Thymus (tissue), 14 donors: ENCODE measurements at places on chromosomes 2 and 18. TPM values are rescaled to one million over a fixed set of nuclear protein-coding genes. Genes with fewer than 3 reads are reported as not detected.

- H3K4me3 ChIP-seq, result no peak overlapping the region
- no peak for DNase-seq
- H3K27ac ChIP-seq, result no peak overlapping the region
- no peaks in the 10 kb centered on the region for H3K4me1 ChIP-seq
These were observed 76.2 kb upstream of the STAM2 start for GRCh38 chr2:152251811-152252210.

GRCh38 chr18:11104307-11104706 lies 45.1 kb downstream of the PIEZO2 start:
- no peaks in the 10 kb centered on the region for H3K27me3 ChIP-seq
- H3K36me3 ChIP-seq, result no peaks in the 10 kb centered on the region
- no peak for DNase-seq
- no peak overlapping the region for H3K4me3 ChIP-seq
- no peaks in the 10 kb centered on the region for H3K4me1 ChIP-seq

DNA sequence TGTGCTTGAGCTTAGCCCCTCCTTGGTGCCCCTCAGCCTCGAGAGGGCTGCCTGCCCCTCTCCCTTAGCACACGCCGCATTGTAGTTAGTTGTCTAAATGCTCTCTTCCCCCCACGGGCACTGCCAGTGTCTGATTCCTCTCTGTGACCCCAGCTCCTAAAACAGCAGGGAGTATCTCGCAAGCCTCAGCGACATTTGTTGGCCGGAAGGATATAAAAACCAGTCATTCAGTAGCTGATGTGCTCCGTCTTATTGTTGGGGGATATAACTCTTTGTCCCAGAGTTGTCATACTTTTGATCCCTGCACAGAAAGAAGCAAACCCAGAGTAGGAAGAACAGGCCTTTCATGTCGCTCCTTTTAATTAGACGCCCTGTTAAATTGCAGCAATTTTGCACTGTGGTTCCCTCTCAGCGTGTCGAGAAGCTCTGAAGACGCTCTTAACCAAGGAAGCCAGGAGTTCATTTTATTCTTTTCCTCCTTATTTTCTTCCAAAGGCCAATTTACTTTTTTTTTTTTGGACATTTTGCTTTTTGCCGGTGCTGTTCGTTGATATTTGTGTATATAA lies 201.8 kb downstream of the KLHL29 start:
- H3K27me3 ChIP-seq, result peaks cover 31% of the 10 kb centered on the region
- H3K4me3 ChIP-seq, result no peak overlapping the region
- no peak overlapping the region for H3K27ac ChIP-seq
- DNase-seq, result no peak

- no peak for DNase-seq
- H3K27ac ChIP-seq, result no peak overlapping the region
- H3K4me1 ChIP-seq, result no peaks in the 10 kb centered on the region
- no peaks in the 10 kb centered on the region for H3K27me3 ChIP-seq
- H3K36me3 ChIP-seq, result no peaks in the 10 kb centered on the region
- no peak overlapping the region for H3K4me3 ChIP-seq
These were observed 74.8 kb downstream of the TXNL1 start for GRCh38 chr18:56563568-56563967.

GRCh38 chr18:21344860-21345259 lies 102.8 kb downstream of the GREB1L start:
- no peak for DNase-seq
- H3K27me3 ChIP-seq, result no peaks in the 10 kb centered on the region
- H3K4me3 ChIP-seq, result no peak overlapping the region
- no peaks in the 10 kb centered on the region for H3K4me1 ChIP-seq

GRCh38 chr2:217147818-217148217 lies 288.0 kb upstream of the TNP1 start:
- no peak for DNase-seq
- no peaks in the 10 kb centered on the region for H3K36me3 ChIP-seq
- no peaks in the 10 kb centered on the region for H3K27me3 ChIP-seq
- no peak overlapping the region for H3K27ac ChIP-seq
- H3K4me3 ChIP-seq, result no peak overlapping the region

DNA sequence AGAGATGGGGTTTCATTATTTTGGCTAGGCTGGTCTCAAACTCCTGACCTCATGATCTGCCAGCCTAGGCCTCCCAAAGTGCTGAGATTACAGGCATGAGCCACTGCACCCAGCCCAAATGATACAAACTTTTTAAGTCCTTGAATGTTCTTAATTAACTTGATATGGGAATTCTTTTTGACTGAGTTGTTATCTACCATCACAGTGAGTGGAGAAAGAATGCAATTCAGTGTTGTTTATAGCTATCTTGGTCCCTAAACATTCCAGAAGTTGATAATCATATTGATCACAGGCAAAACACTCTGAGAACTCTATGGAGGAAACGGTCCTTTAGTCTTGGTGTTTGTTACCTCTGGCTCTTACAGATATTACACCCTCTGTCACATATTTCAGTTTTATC lies 1072.5 kb downstream of the SUCLG1 start:
- no peak overlapping the region for H3K4me3 ChIP-seq
- DNase-seq, result no peak

DNA sequence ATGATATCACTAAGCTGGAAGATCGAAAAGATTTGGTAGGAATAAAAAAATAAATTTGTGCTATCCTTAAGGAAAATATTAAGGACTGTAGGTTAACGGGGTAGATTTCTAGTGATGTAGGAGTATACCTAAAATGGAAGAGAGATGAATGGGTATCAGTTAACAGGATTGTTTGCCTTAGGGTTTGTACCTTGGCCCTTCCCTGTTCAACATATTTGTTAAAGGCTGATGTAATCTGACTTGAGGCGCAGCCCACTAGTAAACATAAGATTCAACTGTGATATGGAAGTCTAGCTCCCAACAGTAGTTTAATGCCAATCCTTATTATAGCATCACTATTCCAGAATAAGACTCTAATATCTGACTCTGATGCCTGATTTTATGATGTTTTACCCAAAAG lies 685.2 kb downstream of the DCC start:
- no peak overlapping the region for H3K4me3 ChIP-seq
- H3K27me3 ChIP-seq, result no peaks in the 10 kb centered on the region
- no peak overlapping the region for H3K27ac ChIP-seq
- no peak for DNase-seq
- H3K36me3 ChIP-seq, result no peaks in the 10 kb centered on the region

GRCh38 chr2:149733936-149734685 lies 146.5 kb upstream of the MMADHC start:
- DNase-seq, result no peak
- H3K4me1 ChIP-seq, result no peaks in the 10 kb centered on the region
- H3K27ac ChIP-seq, result no peak overlapping the region
- H3K27me3 ChIP-seq, result no peaks in the 10 kb centered on the region
- no peak overlapping the region for H3K4me3 ChIP-seq
- no peaks in the 10 kb centered on the region for H3K36me3 ChIP-seq

GRCh38 chr2:241053576-241054251 lies 48.4 kb downstream of the MTERF4 start:
- no peak overlapping the region for H3K4me3 ChIP-seq
- H3K27ac ChIP-seq, result no peak overlapping the region
- no peaks in the 10 kb centered on the region for H3K36me3 ChIP-seq

- H3K27me3 ChIP-seq, result no peaks in the 10 kb centered on the region
- no peaks in the 10 kb centered on the region for H3K36me3 ChIP-seq
- H3K4me1 ChIP-seq, result no peaks in the 10 kb centered on the region
- no peak overlapping the region for H3K27ac ChIP-seq
- H3K4me3 ChIP-seq, result no peak overlapping the region
These were observed 64.0 kb downstream of the BOD1L2 start for GRCh38 chr18:57210716-57211411.

GRCh38 chr2:144443837-144444817 lies 75.8 kb downstream of the ZEB2 start:
- H3K27me3 ChIP-seq, result no peaks in the 10 kb centered on the region
- H3K27ac ChIP-seq, result no peak overlapping the region
- no peaks in the 10 kb centered on the region for H3K36me3 ChIP-seq
- no peak for DNase-seq
- no peaks in the 10 kb centered on the region for H3K4me1 ChIP-seq

- H3K4me3 ChIP-seq, result no peak overlapping the region
- no peaks in the 10 kb centered on the region for H3K4me1 ChIP-seq
- H3K27me3 ChIP-seq, result peaks cover 27% of the 10 kb centered on the region
- DNase-seq, result no peak
These were observed 42.1 kb upstream of the EVA1A start for GRCh38 chr2:75602724-75603342.

DNA sequence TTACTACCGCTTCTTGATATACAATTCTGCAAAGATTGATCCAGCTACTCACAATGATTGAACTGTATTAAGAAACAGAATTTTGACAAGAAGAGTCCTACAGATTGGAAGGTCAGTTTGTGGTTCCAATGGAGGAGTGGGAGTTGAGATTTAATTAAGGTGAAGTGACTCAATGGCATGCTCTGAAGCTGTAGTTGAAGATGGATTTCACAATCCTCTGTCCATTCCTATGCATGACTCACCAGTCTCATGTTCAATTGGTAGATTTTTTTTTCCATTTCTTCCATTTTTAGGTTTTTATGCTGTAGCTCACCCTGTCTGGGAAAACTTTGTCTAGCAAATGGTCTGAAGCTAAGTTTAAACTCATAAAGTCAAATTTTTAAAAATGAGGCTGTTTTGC lies 83.3 kb downstream of the DPP4 start:
- no peak overlapping the region for H3K4me3 ChIP-seq
- H3K27me3 ChIP-seq, result no peaks in the 10 kb centered on the region
- peaks cover 14% of the 10 kb centered on the region for H3K4me1 ChIP-seq
- no peak for DNase-seq
- no peak overlapping the region for H3K27ac ChIP-seq

The GAL3ST2 gene
- polyA plus RNA-seq, result 0.02 TPM

The FAM228A gene
- polyA plus RNA-seq, result 0.96 TPM

The ACKR3 gene
- 13.9 TPM for polyA plus RNA-seq

The CRYBA2 gene
- 0.55 TPM for polyA plus RNA-seq

The D2HGDH gene
- 51.0 TPM for polyA plus RNA-seq

The UGT1A10 gene
- polyA plus RNA-seq, result 0.39 TPM

The RAD51AP2 gene
- 0.18 TPM for polyA plus RNA-seq

The MBP gene
- polyA plus RNA-seq, result 16.3 TPM

The INHA gene
- polyA plus RNA-seq, result 0.71 TPM

The TXNL4A gene
- polyA plus RNA-seq, result 99.0 TPM

The MROH2A gene
- 0.39 TPM for polyA plus RNA-seq

The CCDC141 gene
- 0.84 TPM for polyA plus RNA-seq

The L3MBTL4 gene
- polyA plus RNA-seq, result 3.4 TPM

The RUFY4 gene
- polyA plus RNA-seq, result 5.4 TPM

The KHK gene
- 2.5 TPM for polyA plus RNA-seq

The LIPG gene
- 1.8 TPM for polyA plus RNA-seq
